ENCODE measurements at places on chromosomes 11 and 22.

- DNase-seq = no peak
Observed at GRCh38 chr11:59901306-59901705, 22.7 kb downstream of the OOSP3 start.

- no peak for DNase-seq
Observed at GRCh38 chr22:35563211-35563610, 22.6 kb downstream of the RASD2 start.

DNA sequence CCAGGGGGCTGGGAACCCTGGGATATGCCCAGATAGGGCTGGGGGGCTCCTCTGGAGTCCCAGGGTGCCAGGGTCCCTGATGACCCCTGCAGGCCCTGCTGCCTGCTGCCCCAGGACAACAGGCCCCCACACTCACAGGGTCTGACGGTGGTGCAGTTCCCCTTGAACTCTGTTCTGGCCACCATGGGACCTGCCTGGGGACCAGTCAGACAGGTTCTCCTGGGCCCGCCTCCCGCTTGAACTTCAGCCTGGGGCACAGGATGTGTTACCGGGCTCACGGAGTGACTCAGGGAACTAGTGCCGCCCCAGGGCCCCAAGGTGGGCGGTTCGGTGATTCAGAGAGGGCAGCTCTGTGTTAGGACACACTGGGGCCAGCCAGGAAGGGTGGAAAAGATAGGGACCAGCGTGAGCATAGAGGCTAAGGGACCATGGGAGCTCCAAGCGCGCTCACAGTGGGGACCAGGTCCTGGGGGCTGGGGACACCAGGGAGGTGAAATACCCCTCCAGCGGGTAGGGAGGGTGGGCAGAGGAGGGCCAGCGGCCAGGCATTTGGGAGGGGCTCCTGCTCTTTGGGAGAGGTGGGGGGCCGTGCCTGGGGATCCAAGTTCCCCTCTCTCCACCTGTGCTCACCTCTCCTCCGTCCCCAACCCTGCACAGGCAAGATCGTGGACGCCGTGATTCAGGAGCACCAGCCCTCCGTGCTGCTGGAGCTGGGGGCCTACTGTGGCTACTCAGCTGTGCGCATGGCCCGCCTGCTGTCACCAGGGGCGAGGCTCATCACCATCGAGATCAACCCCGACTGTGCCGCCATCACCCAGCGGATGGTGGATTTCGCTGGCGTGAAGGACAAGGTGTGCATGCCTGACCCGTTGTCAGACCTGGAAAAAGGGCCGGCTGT, 21.5 kb upstream of the TXNRD2 start:
- no peak for DNase-seq

DNA sequence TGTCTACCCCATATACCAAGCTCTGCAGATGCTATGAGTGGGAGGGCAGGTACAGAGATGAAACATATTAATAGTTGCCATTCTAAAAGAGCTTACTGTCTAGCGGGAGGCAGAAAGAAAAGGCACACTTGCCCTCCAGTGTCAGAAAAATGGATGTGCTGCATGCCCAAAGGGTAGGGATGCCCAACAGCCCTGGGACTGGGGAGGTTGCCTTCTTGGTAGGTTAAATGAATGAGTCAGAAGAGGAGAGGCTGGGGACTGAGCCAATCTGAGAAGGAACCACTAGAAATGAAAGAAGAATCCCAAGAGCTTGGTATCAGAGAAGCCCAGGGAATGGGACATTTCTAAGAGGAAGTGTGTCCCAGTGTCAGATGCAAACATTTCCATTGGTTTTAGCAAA, 1.2 kb downstream of the BIRC3 start:
- peak; percentile 57 for DNase-seq

- peak; percentile 55 for DNase-seq
Observed at GRCh38 chr11:17063171-17064002, 14.1 kb downstream of the RPS13 start.

All from activated CD8-positive, alpha-beta T cell treated with anti-CD3 and anti-CD28 coated beads, Interleukin-2, amount 10 ng/mL, durations not matched to agents 7 days and 5 days (primary cell).